Cerebellar cortex (tissue), 1 donor: ENCODE measurements at places on chromosomes 4 and X.

DNA sequence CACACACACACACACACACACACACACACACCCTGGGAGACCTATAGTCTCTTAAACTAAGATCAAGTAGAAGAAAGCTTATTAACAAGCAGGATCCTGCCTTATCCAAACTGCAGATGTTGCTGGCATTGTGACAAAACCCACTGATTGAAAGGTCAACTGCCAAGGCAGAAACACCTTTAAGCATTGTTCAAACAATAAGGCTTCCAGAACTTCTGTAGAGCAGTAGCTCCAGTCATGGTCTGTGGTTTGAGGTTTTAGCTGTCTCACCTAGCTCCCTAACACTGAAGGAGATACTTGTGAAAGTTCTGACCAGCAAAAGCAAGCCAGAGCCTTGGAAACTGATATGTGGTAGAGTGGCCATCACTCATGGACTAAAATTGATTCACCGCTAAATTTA, 59.8 kb downstream of the PTCHD1 start:
- DNase-seq, result no peak

- DNase-seq, result no peak
Observed at GRCh38 chr4:27289704-27290103, 429.1 kb downstream of the STIM2 start.

GRCh38 chr4:94515365-94515764, 63.6 kb downstream of the PDLIM5 start:
- DNase-seq, result no peak

DNA sequence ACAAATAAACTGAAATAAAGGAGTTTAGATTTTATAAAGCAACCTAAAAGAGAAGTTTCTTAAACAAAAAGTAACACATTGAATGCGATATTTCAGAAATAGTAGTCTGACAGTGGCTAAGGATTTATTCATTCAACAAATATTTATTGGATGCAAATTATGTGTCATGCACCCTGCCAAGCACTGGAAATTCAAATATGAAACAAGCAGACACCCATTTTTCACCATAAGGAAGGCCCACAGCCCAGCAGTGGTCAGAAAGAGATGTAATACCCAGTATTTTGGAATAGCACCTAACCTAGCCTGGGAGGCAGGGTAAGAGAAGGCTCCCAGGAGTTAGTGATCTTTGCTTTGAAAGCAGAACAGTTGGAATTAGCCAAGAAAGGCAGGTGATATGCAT, 855.1 kb upstream of the TENM3 start:
- no peak for DNase-seq
